ENCODE measurements at places on chromosomes 5 and 9. TPM values are rescaled to one million over a fixed set of nuclear protein-coding genes. Genes with fewer than 3 reads are reported as not detected.

INPP5E gene
- 18.2 TPM for total RNA-seq

BTNL8 gene
- total RNA-seq, result not detected

SVEP1 gene
- 1.9 TPM for total RNA-seq

ARID3C gene
- 0.10 TPM for total RNA-seq

GDNF gene
- total RNA-seq, result not detected

SPTAN1 gene
- 130 TPM for total RNA-seq

SHC3 gene
- total RNA-seq, result 0.38 TPM

TOPORS gene
- 16.2 TPM for total RNA-seq

EIF4E1B gene
- not detected for total RNA-seq

GFRA3 gene
- total RNA-seq, result 0.05 TPM

MFAP3 gene
- total RNA-seq, result 29.7 TPM

OR4F3 gene
- not detected for total RNA-seq

SHOC1 gene
- total RNA-seq, result not detected

ISOC1 gene
- 16.7 TPM for total RNA-seq

ZNF484 gene
- 2.4 TPM for total RNA-seq

CARD9 gene
- 0.85 TPM for total RNA-seq

MARCOL gene
- total RNA-seq, result not detected

LHX3 gene
- 0.09 TPM for total RNA-seq

FBLL1 gene
- total RNA-seq, result not detected

OTULINL gene
- total RNA-seq, result 6.1 TPM

MYOZ3 gene
- not detected for total RNA-seq

FGF10 gene
- total RNA-seq, result not detected

RIGI gene
- 3.8 TPM for total RNA-seq

PCDHA7 gene
- total RNA-seq, result 0.09 TPM

EPB41L4B gene
- total RNA-seq, result 5.9 TPM

RMI1 gene
- total RNA-seq, result 10.5 TPM

KIF27 gene
- total RNA-seq, result 1.3 TPM

LCN10 gene
- not detected for total RNA-seq

ADGRD2 gene
- total RNA-seq, result not detected
